Activated CD4-positive, alpha-beta T cell treated with anti-CD3 and anti-CD28 coated beads, Interleukin-2, Interleukin-4, amounts not matched to agents 100 ng/mL and 50 ng/mL, durations not matched to agents 16 hours and 8 hours (primary cell): ENCODE measurements at places on chromosomes 3 and 15.
A peak's percentile ranks its signal among the peaks of the same experiment; 100 is the strongest.

- DNase-seq = peak; percentile 53
Measured at GRCh38 chr15:44489464-44489863, 47.5 kb upstream of the EIF3J start.

GRCh38 chr15:91271565-91272153 is 171.6 kb downstream of the SV2B start:
- peak; percentile 59 for DNase-seq

- DNase-seq = no peak
Measured at GRCh38 chr3:123658852-123659206, 74.0 kb upstream of the HACD2 start.

DNA sequence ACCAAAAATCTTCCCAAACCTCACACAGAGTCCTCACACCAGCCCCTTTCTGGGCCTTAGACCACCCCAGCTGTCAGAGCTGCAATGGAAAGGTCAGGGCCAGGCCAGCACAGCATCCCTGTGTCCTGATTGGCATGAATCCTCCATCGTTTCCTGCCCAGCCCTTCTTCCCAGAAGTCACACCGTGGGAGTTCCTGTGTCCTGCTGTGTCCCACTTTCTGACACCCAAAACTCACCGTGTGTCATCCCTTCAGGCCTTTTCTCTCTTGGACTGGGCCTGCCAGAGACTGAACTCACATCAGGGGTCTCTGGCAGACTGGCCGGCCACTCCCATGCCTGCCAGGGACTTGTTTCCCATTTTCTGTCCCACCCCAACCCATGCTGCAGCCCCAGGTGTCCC is 32.5 kb upstream of the CHRNB4 start:
- DNase-seq = no peak

DNA sequence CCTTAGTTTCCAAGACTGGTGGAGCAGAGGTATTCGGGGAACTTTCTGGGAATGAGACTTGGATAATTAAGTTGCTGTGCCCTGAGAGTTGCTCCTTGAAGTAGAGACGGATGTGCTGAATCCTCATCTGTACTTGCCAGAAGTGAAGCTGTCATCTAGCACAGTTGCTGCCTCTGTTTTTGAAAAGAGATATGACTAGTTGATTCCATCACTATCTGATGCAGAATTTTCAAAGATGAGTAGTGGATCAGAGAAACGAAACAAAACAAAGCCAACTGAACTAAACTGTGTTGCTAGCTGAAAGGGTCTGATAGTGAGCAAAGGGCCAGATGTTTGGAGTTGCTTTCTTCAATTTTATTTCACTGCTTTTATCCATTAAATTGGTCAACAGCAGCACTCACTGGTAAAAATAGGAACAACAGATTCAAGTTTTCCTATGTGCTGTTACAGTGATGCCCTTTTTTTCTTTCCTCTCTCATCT is 52.7 kb downstream of the MITF start:
- no peak for DNase-seq

GRCh38 chr15:37490707-37491106 is 390.4 kb upstream of the MEIS2 start:
- DNase-seq = no peak

GRCh38 chr3:115095236-115095635 is 51.9 kb downstream of the ZBTB20 start:
- no peak for DNase-seq

DNA sequence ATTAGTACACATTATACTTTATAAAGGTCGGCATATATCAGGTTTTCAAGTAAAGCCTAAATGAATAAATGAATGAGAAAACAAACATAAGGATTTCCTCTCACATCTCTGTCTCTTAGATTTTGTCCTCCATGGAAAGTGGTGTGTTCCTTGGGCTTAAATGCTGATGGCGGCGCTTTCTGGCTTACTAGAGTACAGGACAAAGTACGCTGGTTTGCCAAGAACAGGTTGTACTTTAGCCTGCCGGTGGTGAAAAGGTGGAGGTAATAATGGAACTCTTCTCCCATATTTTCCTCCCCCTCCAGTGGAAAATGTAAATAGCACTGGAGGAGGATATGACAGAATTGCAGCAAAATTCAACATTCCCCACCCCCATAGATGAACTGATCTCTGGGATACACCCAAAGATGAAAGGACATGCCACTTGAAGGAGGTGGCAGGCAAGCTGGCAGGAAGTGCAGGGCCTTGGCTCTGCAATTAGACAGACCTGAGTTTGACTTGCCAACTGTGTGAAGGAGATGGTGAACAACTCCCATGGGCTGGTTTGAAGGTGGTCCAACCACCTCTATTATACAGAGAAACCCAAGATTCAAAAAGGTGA is 29.3 kb downstream of the CEP152 start:
- no peak for DNase-seq

GRCh38 chr3:157408499-157409149 is 28.0 kb upstream of the PTX3 start:
- DNase-seq = no peak

- no peak for DNase-seq
Measured at GRCh38 chr15:51307325-51307724, 31.1 kb downstream of the CYP19A1 start.

- no peak for DNase-seq
Measured at GRCh38 chr3:132285620-132285945, 31.6 kb upstream of the ACP3 start.
